NT2/D1 (cell line): ENCODE measurements at places on chromosomes 13 and 19.

DNA sequence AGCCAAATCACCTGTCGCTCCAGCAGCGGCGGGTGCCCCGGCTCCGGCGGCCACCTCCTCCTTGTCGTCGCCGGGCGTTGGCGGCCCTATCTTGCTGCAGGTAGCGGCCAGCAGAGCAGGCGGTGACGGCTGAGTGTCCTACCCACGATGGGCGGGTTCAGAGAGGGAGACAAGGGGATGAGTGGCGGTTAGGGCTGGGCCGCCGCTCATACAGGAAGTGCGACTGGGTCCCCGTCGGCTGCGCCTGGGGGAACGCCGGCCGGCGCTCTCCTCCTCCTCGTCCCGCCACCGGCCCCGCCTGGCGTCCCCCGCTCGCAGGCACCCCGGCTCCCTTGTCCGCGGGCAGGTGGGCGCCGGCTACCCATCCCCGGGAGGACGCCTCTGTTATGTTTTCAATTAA is 1692.0 kb downstream of the SLITRK5 start:
- DNase-seq: no peak

DNA sequence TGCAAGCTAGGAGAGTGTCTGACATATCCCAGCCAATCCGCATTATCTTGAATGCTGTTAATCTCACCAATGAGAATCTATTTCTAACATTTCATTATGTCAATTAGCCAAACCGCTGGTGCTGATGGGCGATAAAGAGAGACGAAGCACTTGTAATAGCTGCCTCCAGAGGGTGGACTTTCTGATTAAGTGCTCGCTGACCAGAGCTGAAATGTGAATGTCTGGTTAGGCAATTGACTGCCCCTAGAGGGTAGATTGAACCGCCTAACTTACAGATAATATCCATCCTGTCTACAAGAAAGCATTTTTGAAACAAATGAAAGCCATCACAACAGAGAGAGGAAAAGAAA is 552 bp upstream of the GRWD1 start:
- DNase-seq: no peak

DNA sequence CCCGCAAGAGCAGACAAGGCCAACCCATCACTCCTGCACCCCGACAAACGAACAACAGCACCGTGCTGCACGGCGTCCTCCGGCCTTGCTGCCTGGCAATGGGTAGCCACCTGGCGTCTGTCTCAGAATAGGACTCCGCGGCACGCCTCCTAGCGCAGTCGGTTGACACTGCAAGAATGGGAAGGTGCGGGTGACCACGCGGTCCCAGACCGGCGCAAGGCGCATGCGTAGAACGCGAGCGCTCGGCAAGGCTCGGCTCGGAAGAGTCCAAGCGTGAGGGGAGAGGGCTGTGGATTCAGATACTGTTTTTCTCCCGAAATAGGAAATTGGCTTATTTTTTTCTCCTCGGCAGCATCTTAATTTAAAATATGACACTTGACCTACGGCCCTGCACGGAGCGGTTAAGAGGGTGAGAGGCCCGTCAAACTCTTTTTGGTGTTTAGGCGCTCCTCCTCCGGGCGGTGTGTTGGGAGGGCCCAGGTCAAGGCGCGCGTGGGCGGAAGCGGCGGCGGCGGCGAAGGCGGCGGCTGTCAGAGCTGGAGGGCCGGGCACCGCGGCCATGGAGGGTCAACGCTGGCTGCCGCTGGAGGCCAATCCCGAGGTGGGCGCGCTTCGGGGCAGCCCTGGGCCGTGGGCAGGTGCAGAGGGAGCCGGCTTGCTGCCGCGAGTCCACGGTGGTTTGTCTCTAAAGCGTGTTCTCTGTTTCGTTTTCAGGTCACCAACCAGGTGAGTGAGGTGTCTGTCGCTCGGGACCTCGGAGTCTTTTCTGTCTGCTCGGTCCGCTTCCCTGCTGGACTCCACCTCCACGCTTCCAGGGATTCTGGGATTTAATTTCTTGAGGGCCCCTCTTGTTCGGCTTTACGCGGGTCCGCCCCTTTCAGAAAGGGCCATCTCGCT is at the start of gene UCHL3:
UCHL3 (plus strand) TSS at position 530 of the 897 bp plus-strand sequence; CDS start at position 560, 30 bp downstream.
- DNase-seq: peak; percentile 95

DNA sequence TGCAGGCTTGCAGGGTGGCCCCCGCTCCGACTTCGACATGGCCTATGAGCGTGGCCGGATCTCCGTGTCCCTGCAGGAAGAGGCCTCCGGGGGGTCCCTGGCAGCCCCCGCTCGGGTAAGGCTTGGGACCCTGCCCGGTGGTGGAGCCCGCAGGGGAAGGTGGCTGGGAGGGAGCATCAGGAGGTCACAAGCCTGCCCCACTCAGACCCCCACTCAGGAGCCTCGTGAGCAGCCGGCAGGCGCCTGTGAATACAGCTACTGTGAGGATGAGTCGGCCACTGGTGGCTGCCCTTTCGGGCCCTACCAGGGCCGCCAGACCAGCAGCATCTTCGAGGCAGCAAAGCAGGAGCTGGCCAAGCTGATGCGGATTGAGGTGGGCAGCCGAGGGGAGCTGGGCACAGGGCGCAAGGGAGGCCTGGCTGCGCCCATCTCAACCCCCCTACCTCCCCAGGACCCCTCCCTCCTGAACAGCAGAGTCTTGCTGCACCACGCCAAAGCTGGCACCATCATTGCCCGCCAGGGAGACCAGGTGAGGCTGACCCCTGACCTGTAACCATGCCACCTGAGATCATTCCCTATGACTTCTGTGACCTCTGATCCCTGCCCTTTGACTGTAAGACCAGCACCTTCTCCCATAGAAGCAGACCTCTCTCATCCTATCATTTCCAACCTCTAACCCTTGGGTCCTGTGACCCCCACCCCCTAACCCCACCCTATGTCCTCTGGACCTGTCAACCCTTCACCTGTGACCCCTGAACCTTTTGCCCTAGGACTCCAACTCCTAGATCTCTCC is 7.2 kb downstream of the PNPLA6 start:
- no peak for DNase-seq

- no peak for DNase-seq
Measured at GRCh38 chr13:82963226-82964099, 918.8 kb downstream of the SLITRK1 start.

DNA sequence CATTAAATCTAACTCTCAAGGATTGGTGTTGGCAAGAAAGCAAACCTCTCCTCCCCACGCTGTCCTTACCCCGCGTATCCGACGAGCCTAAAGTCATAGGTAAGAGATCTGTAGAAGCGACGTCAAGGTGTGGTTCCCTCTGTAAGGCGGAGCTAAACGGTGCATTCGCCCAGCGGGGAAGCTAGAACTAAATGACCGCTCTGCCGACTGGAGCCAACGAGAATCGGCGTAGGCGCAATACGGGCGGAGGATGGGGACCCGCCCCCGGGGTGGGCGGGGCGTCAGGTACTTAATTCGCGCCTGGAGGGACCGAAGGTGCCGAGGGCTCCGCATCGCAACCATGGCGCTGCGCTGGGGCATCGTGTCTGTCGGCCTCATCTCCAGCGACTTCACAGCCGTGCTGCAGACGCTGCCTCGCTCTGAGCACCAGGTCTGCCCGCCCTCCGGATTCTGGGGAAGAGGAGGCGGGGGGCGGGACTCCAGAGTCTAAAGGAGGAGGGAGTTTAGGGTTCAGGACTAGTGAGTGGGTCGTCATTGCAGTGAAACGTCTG is at the start of gene DHDH:
DHDH (plus strand) TSS at position 318 of the 551 bp plus-strand sequence; CDS start at position 341, 23 bp downstream.
- peak; percentile 73 for DNase-seq

DNA sequence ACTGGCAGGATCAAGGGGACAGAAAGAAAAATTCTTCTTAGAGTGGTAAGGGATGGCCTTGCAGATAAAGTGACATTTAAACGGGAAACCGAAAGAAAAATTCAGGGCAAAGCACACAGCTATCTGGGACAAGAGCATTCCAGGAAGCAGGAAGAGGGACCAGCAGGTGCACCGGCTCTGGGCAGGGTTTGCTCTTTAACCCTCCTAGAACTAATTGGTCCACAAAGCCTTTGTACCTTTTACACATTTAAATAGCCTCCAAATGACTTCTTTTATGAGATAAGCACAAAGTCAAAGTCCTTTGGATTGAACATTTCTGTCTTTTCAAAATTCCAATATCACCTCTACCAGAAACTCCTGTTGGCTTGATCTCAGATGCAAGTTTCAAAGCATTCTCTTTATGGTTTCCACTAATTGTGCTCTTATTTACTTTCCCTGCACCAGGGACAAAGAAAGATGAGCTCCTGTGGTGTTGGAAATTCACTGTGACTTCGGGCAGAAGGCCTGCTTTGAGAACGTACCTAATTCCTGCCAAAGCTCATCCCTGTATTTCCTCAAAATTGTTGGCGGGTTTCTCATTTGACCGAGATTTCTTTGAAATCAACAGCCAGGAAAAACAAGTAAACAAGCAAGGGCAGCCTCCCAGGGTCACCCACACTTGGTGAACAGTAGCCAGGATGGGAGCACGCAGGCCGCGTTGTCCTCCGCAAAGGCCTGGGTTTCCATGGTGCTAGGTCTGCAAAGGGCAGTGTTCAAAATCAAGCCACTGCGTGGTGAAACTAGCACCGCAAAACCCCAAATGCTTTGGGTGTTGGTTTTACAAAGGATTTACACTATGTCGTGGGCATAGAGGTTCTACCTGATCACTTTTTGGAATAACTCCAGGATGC is 98.6 kb downstream of the IRS2 start:
- no peak for DNase-seq

DNA sequence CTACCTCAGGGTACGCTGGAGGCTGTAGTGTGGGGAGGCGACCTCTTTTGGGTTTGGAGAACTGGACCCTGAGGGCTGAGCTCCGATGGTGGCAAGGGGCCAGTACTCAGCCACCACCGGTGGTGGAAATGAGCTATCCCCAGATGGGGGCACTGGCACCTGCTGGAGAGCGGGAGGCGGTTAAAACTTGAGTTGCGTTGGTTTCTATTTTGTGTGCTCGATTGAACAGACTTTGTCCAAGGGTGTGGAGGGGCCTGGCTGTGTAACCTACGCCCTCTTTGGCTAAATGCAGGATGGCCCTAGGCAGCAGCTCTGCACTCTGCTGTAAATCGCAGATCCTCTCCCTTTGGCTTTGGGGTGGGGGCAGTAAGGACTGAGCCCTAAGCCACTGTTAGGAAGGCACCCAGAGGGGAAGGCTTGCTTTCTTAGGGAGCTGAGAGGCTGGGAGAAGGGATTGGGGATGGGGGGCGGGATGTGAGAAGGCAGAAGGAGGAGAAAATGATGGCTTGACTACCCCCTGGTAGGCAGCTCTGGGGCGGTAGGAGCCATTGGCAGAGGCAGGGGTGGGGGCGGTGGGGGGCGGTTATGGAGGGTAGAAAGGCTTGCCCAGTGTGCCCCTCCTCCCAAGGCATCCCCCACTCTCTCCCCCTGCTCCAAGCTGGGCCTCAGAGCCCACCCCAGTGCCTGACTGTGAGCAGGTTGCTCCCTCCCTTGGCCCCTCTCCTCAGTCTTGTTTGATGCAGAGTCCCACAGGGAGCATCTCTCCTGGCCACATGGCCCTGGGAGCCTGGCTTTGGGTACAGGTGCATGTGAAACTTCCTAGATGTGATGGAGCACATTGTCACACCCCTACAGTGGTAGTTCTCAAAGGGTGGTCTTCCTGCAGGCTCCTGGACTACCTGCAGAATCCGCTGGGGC is 5.0 kb downstream of the VSTM2B start:
- DNase-seq: no peak

DNA sequence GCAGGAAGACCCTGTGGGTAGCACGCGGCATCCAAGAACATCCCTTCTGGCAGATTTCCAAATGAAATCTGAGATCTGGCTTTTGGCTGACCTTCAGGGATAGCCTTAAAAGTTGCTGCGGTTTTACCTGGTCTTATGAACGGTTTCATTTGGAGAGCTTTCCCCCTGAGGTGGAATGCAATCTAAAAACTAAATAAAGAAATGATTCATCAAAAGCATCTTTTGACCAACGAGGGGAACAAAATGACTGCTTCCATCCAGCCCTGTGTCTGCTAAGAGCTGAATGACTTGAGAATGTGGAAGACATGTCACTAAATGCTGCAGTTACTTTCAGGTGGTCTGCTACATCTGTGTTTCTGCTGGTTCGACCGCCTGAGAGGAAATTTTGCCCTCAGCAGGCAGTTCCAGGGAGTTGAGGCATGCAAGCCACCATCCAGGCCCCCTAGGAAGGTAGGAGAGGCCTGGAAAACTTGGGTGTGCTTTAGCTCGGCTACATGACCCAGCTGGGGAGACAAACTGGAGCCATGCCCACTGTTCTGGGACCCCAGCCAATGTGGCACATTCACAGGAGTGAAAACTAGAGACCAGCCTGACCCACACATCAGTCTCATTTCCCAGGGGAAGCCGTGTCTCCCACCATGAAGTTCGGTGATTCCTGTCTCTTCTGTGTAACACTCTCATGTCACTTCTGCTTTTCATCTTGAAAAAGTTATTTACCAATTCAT is 175.1 kb upstream of the KL start:
- DNase-seq: no peak

DNA sequence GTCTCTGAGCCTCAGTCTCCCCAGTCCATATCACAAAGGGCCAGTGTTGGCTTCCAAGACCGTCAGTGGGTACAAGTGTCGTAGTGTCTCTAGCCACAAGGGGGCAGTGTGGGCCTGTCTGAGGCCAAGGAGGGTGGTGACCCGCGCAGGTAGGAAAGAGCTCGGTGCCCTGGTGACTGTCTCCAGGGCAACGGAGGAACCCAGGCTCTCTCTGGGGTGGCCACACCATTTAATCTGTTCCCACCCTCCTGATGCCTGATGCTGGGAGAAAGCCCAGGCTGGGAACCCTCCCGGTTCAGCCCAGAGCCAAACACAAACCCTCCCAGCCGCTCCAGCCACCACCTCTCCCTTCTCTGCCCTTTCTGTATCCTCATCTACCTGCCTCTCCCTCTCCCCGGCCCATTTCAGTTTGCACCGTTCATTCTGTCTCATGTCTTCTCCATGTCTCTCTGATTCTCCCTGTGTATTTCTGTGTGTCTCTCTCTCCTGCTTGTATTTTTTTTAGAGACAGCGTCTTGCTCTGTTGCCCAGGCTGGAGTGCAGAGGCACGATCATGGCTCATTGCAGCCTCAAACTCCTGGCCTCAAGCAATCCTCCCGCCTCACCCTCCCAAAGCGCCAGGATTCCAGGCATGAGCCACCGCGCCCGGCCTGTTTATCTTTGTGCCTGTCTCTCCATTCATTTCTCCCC is 17.5 kb upstream of the MEIS3 start:
- no peak for DNase-seq

DNA sequence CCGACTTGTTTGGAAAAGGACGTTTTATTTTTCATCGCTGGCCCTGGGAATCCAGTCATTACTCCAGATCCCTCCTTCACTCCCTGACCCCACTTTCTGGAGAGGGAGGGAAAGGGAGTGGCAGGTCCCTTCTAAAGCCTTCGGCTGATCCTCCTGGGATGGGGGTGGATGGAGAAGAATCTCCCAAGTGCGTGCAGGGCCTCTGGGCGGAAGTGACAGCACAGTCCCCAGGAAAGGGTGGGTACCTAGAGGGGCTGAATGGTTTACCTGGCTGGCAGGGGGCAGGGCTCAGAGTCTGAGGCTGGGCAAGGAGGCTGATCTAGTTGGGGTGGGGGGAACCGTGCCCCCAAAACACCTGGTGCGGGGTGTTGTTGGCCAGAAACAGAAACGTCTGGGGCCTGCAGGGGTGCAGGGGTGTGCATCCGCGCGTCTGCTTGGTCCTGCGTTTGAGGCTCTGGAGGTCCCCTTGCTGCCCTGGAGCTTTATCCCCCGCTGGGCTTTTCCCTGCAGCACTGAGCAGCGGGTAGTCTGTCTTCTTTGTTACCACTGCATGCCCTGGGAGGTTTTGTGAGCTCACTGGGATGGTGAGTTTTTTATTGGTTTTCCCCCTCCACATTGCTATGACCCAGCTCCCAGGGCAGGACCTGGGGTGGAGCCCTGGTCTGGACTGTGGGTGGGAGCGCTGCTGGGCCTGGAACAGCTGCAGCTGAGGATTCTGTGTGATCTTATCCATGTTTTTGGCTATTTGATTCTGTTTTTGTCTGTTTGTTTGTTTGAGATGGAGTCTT is 3.0 kb upstream of the ZNF628 start:
- DNase-seq: no peak

GRCh38 chr13:102687520-102687919 is 7.3 kb downstream of the METTL21C start:
- no peak for DNase-seq

GRCh38 chr13:101433895-101434294 is 17.6 kb upstream of the NALCN start:
- DNase-seq: no peak
